Stimulated activated CD4-positive, alpha-beta T cell treated with anti-CD3 and anti-CD28 coated beads, Interleukin-4, amount 100 ng/mL, for 4 hours (primary cell): ENCODE measurements at places on chromosomes 5 and 9.

- no peak for DNase-seq
Measured at GRCh38 chr5:17412760-17413671, 85.0 kb upstream of the TAF11L2 start.

DNA sequence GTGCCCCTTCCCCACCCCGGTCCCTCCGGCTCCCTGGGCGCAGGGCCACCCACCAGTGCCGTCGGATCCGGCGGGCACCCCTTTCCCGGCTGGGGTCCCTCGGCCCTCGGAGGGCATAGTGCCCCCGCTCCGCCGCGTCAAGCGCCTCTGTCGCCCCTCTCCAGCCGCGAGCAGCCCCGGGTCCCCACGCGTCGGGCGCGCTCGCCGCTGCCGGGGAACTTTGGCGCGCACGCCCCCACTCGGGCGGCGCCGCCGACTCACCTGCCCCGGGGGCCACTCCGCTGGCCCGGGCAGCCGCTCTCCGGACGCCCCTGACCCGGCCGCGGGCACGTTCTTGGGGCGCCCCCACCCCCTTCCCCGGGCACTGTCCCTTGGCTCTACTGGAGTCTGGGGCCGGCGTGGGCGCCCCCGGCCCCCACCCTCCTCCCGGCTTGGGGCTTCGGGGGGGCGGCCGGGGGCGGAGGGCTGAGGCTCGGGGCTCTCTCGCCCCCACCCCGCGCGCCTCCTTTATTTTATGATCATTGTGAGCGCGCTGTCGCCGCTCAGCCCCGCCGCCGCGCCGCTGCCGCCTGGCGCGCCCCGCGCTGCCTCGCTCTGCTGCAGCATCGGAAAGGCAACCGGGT, 1.1 kb upstream of the FAM78A start:
- DNase-seq, result peak; percentile 26

GRCh38 chr5:72183101-72183520, 75.8 kb downstream of the MAP1B start:
- DNase-seq, result no peak

- no peak for DNase-seq
Measured at GRCh38 chr9:137813651-137814415, 63.7 kb upstream of the CACNA1B start.

DNA sequence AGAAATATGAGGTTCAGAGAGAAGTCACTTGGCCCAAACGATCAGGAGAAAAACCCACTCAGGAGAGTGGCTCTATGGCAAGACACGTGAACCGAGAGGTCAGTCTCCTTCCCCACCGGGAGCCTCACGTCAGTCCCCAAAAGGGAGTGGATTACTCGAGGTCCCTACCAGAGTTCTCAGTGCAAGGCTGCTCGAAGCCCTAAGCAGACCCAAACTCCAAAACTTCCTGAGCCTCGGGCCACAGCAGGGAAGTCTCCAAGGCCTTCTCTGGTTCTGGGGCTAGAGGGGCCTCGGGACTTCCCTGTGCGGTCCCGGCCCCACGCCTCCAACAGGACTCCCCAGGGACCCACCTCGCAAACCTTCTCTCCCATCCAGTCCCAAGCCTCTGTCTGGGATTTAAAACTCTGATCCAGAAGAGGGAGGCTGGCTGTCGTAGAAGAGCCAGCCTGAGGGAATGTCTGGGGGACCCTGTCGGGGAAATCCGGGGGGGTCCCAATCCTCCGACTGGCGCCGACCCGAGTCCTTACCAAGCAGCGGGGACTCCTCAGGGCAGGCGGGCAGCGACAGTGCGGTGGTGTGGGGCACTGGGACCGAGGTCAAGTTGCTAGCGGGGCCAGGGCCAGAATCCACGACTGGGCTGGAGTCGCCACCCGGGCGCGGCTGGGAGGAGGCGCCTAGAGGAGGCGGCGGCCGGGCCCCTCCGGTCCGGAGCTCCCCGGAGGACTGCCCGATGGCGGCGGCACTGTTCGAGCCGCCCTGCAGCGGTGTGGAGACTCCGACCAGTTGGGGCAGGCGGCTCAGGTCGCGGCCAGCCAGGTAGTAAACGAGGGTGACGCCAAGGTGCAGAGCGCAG, 679 bp downstream of the B4GALT1 start:
- peak; percentile 29 for DNase-seq

- DNase-seq, result no peak
Measured at GRCh38 chr5:151562019-151562707, 29.0 kb downstream of the FAT2 start.

DNA sequence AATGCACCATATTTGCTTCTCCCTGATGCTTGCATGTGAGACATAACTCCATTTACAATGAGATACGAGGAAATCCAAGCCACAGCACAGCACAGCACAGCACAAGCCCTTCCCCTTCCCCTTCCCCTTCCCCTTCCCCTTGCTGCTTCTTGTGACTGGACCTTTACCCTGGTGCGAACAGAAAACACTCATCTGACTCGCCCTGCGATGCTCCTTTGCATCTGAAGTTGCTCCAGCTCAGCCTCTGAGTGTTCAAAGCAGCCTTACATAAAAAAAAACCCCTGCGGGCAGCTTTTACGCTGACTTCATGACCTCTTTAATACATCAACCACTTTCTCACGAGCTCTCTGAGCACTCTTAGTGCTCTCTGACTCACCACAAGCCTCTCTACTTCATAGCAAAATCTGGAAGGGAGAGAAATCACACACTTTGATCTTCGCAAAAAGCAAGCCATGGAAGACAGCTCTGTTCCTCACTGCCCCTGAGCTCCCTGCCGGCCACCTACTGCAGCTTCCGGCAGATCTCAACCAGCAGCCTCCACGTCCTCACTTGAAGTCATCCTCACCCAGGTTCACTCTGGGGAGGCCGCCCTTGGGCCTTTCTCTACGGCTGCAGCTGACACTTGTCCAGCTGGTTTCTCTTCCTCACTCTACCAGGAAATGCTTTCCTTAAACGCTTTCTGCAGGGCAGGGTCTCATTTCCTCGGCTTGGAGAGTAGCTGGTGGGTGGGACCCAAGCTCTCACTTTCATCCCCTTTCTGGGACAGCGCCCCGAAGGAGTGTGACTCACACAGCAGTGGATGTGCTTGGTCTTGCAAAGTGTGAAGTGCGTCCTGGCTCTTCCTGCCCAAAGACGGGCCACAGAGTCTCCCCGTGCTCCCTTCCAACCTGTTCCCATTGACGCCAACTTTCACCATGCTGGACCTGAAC, 5.3 kb downstream of the SLC34A1 start:
- DNase-seq, result peak; percentile 56

- no peak for DNase-seq
Measured at GRCh38 chr9:135179976-135180375, 92.5 kb downstream of the OLFM1 start.

GRCh38 chr5:180166176-180166575, 42.8 kb downstream of the RASGEF1C start:
- no peak for DNase-seq

DNA sequence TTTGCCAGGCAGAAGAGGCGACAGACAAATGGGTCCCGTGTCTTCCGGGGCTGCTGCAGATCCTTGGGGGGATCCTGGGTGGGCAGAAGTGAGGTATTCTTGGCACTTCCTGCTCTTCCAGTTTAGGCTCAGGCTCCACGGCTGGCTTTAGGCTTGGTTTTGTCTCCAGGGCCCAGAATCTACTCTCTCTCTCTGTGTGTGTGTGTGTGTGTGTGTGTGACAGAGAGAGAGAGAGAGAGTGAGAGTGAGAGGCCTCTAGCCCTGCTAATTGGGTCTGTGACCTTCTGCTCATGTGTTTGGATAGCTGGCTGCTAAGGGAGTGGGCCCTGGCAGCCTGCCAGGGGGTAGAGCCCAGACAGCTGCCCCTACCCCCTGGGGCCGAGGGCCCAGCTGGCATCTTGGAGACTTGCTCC, 39.3 kb downstream of the CRB2 start:
- DNase-seq, result no peak

- DNase-seq, result peak; percentile 74
Measured at GRCh38 chr5:80140496-80140895, 105.3 kb downstream of the THBS4 start.

DNA sequence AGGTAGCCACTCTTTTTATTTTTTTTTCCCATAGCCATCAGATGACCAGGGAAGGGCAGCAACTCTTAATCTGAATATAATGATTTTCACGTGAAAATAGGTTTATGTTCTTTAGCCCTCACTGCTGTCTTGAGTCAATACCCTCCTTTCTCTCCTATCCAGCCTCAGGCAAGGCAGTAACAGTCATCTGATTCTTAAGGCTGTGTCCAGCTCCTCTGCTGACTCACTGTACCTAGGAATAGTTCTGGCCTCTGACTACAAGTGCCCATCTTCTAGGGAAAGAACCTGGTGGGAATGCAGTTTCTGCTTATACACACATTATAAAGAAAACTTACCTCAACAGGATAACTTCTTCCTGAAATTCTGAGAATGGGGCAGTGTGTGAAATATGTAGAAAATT, 30.7 kb downstream of the DHX29 start:
- DNase-seq, result no peak

DNA sequence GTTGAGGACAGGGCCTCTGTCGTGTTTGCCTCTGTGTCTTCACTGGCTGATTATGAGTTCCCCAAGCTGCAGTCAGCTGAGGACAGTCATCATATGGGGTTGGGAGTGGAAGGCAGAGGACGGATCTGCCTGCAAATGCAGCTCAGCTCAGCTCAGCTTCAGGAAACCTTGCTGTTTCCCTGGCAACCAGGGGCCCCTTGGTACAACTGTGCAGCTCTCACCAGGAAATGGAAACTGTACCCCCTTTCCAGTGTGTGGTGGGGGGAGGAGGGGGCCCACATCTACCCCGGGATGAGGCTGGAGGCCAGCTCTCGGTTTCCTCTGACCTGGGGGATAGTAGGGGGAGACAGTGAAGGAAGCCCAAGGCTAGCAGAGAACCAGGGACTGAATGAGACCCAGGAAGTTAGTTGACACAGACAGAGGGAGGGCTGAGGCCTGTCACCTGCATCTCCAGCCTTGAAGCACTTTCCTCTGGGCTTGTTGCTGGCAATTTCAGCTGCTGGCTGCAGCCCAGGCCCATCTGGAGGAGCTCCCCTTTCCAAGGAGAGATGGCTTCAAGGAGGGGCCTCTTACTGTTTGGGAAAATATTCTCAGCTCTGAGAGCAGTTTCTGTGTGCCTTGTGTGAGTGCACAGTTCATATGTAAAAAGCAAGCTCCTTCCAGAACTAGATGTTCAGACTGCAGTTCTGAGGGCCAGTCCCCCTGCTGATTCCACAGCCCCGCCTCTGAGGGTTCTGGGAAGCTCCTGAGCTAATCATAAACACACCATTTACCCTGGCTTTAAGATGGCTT, 6.9 kb downstream of the ANXA6 start:
- DNase-seq, result peak; percentile 31

- DNase-seq, result no peak
Measured at GRCh38 chr5:1048861-1049838, 40.5 kb downstream of the NKD2 start.

GRCh38 chr5:126002222-126002897, 420.8 kb upstream of the GRAMD2B start:
- DNase-seq, result no peak

- DNase-seq, result no peak
Measured at GRCh38 chr9:2362150-2362549, 259.4 kb upstream of the VLDLR start.

- DNase-seq, result no peak
Measured at GRCh38 chr5:157164521-157164920, 1.5 kb downstream of the GARIN3 start.

DNA sequence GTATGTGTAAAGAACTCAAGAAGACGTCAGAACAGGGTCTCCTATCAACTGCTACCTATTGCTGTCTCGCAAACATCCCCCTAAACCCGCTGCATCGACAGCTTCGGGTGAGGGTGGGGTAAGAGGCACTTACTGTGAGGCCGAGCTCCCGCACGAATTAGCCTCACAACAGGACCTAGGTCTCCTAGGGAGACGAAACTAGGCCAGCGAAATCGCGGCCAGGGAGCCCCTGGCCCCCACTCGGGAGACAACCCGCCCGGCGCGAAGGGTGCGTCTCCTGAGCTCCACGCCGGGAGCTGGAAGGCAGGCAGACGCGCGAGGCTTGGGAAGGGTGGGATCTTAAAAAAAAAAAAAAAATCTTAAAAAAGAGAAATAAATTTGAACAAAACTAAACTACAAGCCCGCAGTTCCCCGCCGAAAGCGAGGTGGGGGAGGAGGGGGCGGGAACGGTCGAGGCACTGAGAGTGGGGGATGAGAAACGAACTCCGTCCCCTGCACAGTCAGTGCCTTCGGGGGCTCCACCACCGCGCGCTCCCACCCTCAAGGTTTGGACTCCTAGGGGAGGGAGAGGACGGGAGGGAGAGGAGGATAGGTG, 33.0 kb upstream of the NFIB start:
- DNase-seq, result no peak

DNA sequence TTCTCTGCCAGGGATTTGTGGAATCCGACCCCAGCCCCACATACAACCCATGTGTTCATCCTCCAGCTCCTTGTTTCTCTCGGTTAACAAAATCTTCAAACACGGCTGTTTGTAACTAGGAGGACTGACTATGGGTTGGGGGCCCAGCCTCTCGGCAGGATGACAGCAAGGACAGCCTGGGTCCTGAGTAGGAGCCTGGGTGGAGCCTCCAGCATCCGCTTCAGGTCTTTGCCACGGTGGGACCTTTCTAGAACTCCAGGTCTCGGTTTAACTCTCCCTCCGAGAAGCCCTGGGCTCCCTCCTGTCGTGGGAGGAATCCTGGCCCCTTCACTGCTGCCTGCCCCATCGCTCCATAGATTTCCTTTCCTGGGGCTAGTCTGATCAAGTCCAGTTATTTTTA, 248.5 kb downstream of the PBX3 start:
- DNase-seq, result no peak

- no peak for DNase-seq
Measured at GRCh38 chr5:55324815-55325418, 17.1 kb downstream of the MTREX start.
